ENCODE measurements at places on chromosomes 7 and 10.

GRCh38 chr10:10533437-10533836 lies 484.2 kb upstream of the CELF2 start:
- DNase-seq = peak; percentile 14

DNA sequence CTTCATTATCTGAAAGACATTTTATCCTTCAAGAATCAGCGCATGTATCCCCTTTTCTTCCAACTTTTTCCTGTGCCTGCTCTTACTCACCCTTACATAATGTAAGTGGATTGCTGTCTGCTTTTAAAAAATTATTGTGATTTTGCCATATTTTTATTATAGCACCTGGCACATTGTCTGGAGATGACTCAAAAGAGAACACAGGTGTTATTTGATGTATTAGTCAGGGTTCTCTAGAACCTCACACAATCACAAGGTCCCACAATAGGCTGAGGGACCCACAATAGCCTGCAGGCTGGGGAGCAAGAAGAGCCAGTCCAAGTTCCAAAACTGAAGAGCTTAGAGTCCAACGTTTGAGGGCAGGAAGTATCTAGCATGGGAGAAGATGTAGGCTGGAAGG lies 390.0 kb downstream of the EXOC4 start:
- DNase-seq = no peak

GRCh38 chr7:82230811-82231581 lies 212.6 kb downstream of the CACNA2D1 start:
- no peak for DNase-seq

GRCh38 chr10:13631594-13631993 lies 44.8 kb downstream of the PRPF18 start:
- no peak for DNase-seq

DNA sequence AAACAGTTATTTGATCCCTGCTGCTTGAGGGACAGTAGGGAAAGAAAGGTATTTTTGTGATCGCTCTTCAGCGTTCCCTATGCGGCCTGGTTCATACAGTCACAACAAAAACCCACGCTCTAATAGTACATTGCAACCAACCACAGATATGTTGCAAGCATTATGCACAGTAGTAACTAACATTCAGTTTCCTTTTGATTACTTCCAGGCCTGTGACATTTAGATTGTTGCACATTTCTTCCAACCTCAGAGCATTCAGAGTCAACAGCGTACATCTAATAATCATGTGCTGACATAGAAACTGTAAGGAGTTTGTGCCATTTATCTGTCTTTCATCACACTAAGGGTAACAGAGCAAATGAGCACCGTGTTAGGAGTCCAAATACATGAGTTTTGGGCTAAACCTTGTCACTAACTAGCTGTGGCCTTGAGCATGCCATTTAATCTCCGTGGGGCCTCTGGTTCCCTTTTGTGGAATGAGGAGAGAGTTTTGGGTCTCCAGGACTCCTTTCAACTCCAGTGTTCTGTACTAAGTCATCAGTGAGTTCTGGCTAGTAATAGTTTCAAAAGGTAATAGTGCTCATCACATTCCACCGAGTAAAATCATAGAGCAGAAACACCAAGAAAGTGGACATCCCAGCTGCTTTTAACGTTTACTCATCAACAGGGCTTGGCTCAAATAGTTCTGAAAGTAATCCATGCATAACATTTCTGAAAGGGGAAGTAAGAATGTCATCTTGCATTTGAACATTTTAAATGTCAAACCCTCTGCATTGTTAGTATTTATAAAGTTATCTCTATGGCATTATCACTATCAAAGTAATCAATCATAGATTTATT lies 99.0 kb upstream of the FZD1 start:
- DNase-seq = peak; percentile 91

DNA sequence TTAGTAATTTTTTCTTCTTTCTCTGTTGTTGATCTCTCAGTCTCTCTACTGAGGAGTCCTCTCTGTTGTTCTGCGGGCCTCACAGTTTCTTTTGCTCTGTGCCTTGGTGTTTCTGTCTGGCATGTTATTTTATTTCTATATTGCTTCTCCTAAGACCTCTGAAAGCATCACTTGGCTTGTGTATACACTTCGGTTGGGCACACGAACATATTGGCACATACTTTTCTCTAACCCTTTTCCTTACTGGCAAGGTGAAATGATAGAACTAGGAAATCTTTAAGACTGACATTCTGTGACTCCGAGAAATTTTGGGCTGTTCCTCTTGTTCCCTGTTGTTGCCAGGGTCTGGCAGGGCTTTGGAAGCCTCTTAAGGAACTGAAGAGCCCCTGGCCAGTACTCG lies 148.9 kb downstream of the CELF2 start:
- no peak for DNase-seq

DNA sequence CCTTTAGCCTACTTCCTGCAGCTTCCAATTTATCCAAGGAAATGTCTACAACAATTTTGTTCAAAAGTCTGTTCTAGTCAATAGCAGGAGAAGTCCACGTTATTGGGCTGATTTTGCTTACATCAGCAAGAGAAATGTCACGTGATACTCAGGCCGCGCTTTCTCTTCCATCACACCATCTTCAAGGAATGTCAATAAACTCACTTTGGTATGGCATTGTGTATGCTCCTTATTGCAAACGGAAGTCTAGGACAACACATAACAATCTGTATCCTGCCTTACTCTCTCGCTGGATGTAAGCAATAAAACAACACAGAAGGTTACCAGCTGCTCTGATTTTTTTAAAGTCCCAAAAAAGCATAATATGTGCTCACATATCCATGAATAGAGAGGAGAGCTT lies 17.1 kb upstream of the STK17A start:
- DNase-seq = peak; percentile 75

DNA sequence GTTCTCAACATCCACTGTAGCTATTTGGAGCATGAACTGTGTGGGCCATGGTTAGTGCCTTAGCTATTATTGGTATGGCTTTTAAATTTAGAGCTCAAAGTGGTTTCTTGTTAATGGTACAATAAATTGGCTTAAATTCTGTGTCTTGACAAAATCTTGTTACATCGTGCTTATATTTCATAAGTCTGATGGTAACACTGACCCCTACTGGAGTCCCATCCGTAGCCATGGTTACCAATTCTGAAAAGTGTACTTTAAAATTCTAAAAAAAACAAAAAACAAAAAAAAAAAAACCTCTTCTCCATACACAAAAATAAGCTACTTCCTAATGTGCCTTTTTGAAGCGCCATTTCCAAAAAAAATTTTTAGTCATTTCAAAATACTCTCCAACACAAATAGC lies 6.4 kb upstream of the RPP30 start:
- peak; percentile 30 for DNase-seq

DNA sequence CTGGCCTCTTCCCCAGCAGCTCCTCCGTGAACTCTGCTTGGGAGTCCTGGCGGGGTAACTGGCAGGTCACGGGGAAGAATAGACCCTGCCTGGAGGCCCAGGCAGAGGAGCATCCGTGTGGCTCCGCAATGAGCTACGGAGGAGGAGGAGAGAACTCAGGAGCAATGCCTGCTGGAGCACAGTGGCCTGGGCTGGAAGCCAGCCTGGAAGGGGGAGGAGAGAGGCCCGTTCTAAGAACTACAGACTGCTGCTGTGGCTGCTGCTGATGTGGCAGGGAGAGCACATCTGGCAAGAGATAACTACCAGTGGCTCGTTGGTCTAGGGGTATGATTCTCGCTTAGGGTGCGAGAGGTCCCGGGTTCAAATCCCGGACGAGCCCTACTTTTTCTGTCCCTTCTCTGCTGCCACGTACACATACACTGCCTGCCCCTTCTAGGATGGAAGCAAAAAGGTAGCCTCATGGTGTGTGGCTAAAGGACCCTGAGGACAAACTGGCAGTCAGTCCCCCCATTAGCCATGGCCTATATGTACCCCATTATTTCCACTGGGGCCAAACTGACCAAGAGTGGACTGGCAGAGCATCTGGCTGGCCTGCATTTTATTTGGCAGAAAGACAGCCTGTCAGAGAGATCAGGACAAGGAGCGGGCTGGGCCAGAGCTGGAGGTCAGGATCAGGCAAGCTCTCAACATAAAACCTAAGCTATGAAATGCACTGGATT lies 7.7 kb upstream of the OPN1SW start:
- peak; percentile 90 for DNase-seq

DNA sequence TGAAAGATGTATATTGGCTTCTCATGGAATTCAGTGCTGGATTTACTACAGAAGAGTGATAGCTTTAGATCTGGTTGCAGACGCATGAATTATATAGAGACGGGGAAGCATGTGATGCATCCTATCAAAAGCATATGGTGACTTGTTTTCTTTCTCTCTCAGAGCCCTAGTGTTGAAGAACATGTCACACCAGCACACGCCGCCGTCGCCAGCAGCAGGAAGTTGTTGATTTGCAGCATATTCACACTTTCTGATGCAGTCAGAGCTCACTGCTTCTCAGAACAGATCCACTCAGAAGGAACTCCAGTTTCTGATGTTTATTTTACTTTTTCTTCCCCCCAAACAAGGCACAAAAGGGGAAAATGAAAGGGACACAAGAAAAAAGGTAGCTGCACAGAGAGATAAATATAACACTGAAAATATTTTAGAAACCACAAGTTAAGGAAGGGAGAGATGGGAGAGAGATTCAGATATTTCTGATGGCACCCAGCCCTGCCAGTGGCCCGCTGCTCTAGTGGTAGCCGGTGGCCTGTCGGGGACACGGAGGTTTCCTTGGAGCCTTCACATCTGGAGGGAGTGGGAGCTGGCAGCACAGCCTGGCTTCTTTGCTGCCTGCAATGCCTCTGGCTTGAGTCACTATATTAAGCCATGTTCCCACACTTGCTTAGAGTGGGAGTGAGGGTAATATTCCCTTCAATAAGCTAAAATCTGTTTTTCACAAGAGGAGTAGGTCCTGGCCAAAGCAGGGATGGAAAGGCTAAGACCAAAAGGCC lies 123.2 kb downstream of the NRP1 start:
- peak; percentile 82 for DNase-seq

GRCh38 chr10:114043532-114044246 lies at the start of gene ADRB1:
Gene ADRB1 (plus strand): TSS chr10:114043866. CDS start chr10:114044133, 267 bp downstream.
- peak; percentile 50 for DNase-seq

DNA sequence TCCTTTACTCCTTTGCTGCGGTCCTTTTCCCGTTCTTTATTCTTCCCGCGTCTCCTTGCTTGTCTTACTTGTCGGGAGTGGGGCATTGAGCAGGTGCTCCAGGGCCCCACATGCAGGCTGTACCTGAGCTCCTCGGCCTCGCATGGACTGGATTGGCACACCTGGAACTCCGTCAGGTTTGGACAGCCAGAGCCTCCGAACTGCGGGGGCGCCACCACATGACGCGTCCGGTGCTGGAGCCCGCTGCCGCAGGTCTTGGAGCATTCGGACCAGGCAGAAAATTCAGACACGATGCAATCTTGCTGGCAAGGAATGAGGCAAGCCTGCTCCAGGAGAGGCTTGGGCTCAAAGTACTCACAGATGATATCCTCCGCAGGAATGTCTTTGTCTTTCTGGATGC lies 195.7 kb downstream of the THSD7A start:
- DNase-seq = no peak

- peak; percentile 1 for DNase-seq
These were observed 281.2 kb upstream of the VSTM2A start for GRCh38 chr7:54260941-54261371.

DNA sequence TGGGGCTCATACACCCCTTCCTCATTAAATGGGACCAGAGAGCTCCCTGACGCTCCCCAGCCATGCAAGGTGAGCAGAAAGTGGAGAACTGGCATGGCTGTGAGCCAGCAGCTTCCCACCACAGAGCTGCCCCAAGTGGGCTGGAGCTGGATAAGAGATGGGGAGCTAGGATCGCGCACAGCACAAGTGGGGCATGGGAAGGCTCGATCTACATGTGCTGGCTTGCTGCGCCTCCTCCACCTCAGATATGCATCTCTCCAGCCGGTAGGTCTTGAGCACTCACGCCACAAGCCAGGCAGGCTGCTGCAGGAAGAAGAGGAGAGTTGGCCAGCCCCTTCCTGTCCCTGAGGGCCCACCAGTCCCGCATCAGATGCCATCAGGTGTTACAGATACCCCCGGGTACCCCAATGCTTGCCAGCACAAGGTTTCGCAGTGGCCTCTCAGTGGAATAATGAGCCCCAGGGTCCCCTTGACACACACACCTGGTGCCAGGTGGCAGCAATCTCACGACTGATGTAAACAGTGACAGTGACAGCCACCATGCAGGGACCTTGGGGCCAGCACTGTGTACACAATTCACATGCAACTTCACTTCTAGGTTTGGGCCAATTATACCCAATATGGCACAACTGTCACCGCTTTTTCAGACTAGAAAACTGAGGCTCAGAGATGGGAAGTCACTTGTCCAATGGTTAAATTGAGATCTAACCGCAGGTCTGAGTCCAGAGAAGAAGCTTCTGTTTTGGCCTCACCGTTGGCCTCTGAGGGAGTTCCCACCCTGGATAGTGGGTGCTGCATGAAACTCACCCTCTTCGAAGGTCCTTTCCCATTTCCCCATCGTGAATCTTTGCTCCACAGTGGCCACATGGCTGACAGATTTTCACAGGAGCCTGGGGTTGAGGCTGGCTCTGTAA lies 79.3 kb downstream of the OAT start:
- DNase-seq = no peak

GRCh38 chr7:55192723-55193122 lies 172.4 kb upstream of the LANCL2 start:
- DNase-seq = peak; percentile 91

- DNase-seq = no peak
These were observed 22.0 kb upstream of the ANLN start for GRCh38 chr7:36367561-36368077.

DNA sequence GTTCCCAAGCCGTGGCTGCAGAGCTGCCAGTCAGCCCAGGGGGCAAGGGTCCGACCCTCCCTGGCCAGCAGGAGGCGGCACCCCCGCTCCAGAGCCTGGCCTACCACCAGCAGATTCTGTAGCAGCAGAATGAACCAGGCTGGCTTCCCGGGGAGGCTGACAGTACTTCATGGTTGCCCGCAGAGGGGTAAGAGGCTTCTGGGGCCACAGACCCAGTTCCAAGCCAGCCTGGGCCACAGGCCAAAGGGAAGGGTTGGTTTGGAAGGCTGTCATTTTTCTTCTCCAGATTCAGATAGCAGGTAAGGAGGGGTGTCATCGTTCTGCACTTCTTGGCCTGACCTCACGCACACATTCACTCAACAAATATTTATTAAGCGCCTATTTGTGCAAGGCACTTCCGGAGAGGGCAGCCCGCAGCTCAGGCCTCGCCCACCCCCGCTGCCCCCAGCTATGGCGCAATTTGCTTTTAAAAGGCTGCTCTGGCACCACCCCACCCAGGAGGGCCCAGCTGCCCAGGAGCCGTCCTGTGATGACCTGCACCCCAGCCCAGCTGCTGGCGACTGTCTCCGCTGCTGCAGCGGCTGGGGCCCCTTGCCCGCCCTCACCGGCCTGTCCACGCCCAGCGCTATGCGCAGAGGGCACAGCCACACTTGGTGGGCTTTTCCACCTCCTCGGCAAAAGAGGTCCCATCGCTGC lies 168.5 kb downstream of the LCOR start:
- no peak for DNase-seq

DNA sequence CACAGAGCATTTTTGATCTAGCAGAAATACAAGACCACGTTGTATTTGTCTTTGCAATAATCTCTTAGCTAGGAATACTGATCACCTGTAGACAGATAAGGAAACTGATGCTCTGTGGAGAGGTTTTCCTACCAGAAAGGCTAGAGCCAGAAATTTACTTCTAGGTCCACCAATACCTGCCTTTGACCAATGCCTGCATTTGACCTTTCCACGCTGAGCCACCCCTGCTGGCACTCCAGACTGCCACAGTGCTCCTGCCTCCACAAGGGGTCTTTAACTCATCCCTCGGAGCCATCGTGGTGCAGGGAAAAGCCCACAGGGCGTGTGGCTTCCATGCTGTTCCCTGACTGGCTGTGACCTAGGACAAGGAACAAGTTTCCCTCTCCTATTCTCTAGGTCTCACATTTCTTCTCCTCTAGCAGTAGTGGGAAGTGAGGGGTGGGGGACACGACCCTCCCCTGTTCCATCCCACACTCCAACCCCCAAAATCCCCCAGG lies 1.5 kb upstream of the ELN start:
- DNase-seq = no peak

Data from fibroblast of skin of right quadriceps (primary cell).